Fibroblast of mammary gland (primary cell): ENCODE measurements at places on chromosomes 6 and 20.

- no peak for DNase-seq
These were observed 138.3 kb downstream of the IPCEF1 start for GRCh38 chr6:154218301-154218700.

GRCh38 chr6:16163535-16164300 is 34.8 kb downstream of the MYLIP start:
- peak; percentile 8 for DNase-seq

DNA sequence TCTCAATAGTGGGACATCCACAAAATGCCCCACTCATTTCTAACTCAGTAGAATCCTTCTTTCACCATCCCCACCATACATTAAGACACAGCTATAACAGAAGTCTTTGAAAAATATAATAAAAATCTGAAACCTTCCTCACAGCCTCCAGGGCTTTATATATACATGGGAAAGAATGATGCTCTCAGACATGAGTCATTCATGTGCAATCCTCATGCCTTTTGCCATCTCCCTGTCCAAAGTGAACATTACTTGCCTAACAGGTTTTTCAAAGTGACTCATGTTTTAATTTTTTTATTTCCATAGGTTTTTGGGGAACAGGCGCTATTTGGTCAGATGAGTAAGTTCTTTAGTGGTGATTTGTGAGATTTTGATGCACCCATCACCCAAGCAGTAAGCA is 162.7 kb downstream of the RALGAPA2 start:
- DNase-seq = peak; percentile 90

- DNase-seq = no peak
These were observed 170.7 kb upstream of the SCGN start for GRCh38 chr6:25481267-25481666.

- DNase-seq = no peak
These were observed 170.2 kb upstream of the MLN start for GRCh38 chr6:33974030-33974429.

GRCh38 chr20:18839507-18840247 is 26.1 kb downstream of the SCP2D1 start:
- no peak for DNase-seq

DNA sequence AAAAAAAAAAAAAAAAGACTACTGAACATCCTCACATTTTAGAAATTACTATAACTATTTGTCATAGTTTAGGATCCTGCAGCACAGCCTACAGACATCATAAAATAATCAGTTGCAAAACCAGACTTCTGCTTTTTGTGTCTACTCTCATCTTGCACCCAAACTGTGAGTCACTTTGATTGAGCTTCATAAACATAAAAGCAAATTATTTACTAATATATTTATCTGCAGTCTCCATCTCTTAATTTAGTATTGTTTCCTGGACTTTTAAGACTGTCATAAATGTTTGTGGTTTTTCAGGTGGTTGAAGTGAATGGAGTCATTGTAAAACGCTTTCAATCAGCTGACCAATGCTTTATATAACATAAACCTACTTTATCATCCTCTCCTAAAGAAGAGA is 14.8 kb upstream of the CALHM6 start:
- DNase-seq = peak; percentile 53

GRCh38 chr6:15921243-15921642 is 207.6 kb upstream of the MYLIP start:
- DNase-seq = peak; percentile 18

DNA sequence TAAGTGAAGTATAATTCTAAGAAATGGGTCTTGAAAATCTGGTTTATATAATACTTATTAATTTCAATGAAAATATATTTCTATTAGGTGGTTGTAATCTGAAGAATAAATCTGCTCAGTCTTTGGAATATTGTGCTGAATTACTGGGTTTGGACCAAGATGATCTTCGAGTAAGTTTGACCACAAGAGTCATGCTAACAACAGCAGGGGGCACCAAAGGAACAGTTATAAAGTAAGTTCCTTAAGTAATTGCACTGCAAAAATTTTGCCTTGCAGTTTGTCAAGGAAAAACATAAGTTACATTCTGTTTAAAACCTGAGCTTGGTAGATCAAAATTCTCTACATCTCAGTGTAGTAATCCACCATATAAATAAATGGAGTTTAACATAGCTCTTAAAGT is 106.0 kb downstream of the MYO6 start:
- peak; percentile 77 for DNase-seq

DNA sequence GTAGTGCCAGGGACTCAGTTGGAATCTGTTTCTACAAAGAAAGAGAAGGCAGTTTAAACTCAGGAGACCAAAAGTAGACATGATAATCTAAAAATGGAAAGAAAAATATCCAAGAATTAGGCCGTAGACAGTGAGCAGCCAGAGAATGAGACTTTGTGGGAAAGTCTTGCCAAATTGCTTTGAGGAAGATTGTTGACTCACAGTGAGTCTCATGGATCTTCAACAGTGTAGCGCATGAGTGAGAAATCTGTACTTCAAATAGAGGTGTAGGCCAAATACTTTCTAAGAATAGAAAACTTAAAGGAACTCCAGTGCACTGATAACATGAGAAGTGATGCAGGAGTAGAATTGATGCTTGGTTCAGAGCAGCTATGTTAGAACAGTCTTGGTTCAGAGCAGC is 284.5 kb downstream of the HTR1B start:
- peak; percentile 55 for DNase-seq

DNA sequence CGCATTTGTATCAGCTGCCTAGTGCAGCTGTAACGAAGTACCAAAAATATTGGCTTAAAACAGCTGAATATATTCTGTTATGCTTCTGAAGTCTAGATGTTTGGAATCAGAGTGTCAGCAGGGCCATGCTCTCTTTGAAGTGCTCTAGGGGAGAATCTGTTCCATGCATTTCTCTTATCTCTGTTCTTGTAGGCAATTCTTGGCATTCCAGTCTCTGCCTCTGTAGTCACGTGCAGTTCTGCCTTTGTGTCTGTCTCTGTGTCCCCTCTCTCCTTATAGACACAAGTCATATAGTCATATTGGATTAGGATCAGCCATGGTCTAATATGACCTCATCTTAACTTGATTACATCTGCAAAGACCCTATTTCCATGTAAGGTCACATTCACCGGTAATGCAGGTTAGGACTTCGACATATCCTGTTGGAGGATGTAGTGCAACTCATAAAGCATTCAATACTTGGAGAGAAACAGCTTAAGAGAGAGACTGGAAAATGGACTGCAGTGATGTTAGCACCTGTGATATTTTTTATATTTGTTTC is 18.6 kb downstream of the FAM83B start:
- DNase-seq = no peak

- no peak for DNase-seq
These were observed 203.0 kb downstream of the EPM2A start for GRCh38 chr6:145532361-145532760.

GRCh38 chr6:11908436-11909105 is 103.5 kb upstream of the HIVEP1 start:
- DNase-seq = no peak

- peak; percentile 28 for DNase-seq
These were observed 10.1 kb upstream of the GMEB2 start for GRCh38 chr20:63636752-63637628.

- peak; percentile 4 for DNase-seq
These were observed 5.4 kb downstream of the METTL24 start for GRCh38 chr6:110352563-110353262.

GRCh38 chr6:30931969-30932645 is at the start of gene SFTA2:
Gene SFTA2 (minus strand): TSS chr6:30932170. CDS start chr6:30932096, 74 bp downstream.
- no peak for DNase-seq

DNA sequence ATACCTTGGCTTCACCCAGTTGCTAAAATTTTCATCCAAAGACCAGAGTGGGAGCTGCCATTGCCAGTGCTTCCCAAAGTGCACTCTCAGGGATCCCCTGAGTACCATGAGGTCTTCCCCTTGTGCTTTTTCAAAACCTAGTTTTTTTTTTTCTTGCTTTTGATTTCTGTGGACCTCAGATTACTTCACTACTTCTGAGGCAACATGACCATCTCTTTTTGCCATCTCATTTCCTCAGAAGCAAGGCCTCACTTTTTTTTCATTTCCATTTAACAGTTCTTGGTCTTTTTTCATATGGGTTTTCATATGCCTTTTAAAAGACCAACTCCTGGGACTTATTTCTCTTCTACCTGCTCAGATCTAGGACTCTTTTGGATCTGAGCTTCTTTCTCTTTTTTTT is 64.1 kb upstream of the MMS22L start:
- DNase-seq = no peak

DNA sequence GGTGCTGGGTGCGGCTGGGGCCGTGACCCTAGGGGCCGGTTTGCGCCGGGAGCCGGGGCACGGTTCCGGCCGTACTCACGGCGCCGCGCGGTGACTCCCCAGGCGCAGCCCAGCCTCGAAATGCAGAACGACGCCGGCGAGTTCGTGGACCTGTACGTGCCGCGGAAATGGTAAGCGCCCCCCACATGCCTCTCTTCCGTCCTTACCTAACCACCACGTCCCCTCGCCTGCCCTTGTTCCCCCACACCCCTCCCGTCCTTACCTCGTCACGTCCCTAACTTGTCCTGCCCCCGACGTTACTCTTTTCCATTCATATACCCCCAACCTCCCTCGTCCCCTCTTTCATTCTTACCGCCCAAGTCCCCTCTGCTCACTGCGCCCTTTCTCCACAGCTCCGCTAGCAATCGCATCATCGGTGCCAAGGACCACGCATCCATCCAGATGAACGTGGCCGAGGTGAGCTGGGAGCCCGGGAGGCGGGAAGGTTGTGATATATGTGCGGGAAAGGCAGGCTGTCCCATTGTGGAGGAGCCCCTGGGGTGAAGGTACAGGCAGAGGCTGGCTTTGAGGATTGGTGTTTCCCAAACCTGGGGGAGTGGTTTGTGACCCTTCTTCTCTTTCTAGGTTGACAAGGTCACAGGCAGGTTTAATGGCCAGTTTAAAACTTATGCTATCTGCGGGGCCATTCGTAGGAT is 463 bp downstream of the RPS21 start:
- no peak for DNase-seq

DNA sequence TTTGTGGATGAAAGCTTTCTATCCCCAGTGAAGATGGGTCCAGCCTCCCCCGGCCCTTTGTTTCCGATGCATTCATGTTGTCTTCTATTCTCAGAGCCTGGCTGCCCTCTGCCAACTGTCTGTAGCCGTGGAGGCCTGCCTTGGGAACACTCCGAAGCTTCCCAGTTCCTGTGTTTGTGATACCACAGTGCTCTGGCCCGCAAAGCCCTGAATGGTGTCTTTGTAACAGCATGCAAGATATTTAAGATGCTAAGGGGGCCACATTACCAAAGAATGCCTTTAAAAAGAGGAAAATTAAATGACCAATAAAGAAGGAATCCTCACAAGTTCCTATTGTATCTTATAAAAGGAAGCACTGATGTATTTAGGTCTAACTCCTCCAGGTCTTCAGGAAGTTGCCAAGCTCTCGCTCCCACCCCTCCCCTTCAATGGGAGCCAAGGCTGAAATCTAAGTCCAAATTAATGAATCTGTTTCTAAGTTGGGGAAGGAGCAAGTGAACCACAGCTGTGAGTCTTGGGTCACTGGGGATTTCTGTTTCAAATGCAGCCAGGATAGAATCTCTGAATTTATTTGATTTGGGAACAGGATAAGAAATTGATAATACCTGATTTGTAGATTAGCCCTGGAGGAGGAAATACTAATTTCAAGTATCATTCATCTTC is 596.1 kb downstream of the QKI start:
- no peak for DNase-seq

- DNase-seq = peak; percentile 99
These were observed 57.5 kb downstream of the RIN2 start for GRCh38 chr20:19815553-19815991.

- peak; percentile 44 for DNase-seq
These were observed 3.3 kb downstream of the ARHGAP40 start for GRCh38 chr20:38604873-38605303.

DNA sequence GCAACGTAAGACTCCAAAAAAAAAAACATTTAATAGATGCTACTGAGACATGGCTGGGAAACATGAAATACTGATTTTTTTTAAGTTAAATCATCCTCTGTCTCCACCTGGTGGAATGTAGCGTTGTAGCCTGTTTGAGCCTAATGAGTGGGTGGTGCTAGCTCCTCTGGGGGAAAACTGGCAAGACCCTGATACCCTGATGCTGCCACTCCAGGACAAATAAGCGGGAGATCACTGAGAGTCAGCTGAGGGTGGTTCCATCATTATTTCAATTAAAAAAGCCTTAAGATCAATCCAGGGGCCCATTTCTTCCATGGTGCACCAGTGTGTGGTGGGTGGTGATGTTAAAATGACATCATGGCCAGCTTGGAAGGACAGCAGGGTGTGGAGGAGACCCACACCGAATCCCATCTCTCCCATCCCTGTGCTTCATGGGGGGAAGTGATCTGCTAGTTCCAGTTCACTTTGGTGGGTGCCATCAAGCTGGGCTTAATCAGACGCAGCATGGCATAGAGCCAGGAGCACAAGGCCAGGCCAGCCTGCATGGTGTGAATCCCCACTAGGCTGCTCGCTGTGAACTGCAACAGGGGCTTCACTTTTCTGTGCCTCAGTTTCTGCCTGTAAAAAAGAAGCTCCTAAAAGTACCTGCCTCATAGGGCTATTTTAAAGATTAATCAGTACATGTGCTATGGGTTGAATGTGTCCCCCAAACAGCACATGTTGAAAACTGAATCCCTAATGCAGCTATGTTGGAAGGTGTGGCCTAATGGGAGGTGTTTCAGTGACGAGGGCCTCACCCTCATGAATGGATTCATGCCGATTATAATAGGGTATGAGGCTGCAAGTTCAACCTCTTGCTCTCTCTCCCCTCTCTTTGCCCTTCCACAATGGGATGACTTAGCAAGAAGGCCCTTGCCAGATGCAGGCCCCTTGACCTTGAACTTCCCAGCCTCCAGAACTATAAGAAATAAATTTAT is 13.0 kb upstream of the MRPS10 start:
- no peak for DNase-seq

DNA sequence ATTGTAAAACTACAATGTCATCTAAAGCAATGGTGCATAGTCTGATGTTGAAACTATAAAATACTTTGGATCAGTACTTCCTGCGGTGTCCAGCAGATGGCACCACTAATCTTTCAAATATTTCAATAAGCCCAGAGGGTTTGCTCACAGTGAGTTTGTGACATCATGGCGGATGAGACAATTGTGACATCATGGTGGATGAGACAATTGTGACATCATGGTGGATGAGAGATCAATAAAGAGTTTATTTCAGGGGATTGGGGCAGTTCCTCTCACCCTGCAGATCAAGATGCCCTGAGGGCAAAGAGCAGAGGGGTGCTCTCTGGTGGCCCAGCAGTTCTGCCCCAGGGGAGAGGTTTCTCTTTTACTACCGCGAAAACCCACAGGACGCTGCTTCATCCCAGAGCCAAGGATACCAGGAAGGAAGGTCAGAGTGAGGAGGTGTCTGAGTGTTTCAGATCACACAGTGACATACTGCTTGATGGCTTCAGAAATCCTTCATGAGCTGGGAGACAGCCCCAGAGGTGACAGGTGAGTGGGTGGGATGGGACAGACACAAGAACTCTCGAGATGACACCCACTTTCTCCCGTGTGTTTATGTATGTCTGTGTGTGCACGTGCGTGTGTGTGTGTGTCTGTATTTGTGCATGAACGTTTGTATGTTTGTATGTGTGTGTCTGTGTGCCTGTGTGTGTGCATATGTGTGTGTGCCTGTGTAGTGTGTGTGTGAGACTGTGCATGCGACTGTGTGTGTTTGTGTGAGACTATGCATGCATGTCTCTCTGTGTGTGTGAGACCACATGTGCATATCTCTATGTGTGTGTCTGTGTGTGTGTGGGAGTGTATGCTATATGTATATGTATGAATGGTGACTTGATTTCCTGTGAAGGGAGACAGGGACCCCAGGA is 7.3 kb upstream of the ULBP2 start:
- DNase-seq = peak; percentile 78

GRCh38 chr6:158545043-158545966 is 14.6 kb upstream of the TMEM181 start:
- DNase-seq = no peak
